ENCODE measurements at places on chromosomes 12 and 14.

GRCh38 chr14:105047283-105048016 is 17.8 kb downstream of the GPR132 start:
- DNase-seq, result no peak

DNA sequence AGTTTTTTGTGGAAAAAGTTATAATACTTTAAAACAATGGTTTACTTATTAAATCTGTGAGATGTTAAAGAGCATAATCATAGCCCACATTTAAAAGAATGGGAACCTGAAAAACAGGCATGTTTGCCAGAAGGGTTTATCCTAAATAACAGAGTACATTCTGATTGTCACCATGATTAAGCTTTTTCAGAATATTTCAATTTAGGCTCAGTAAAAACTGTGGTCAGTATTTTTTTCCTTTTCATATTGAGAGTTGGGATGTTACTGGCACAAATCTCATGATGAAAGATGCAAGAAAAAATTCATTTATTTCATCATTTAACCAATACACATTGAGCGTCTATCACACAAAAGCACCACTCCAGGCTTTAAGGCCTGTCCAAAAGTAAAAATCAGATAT is 18.6 kb downstream of the EPS8 start:
- no peak for DNase-seq

- DNase-seq, result no peak
Observed at GRCh38 chr12:9032202-9032964, 43.0 kb downstream of the KLRG1 start.

GRCh38 chr12:3931206-3931605 is 58.0 kb upstream of the PARP11 start:
- DNase-seq, result no peak
